ENCODE measurements at places on chromosomes 6 and 20.

DNA sequence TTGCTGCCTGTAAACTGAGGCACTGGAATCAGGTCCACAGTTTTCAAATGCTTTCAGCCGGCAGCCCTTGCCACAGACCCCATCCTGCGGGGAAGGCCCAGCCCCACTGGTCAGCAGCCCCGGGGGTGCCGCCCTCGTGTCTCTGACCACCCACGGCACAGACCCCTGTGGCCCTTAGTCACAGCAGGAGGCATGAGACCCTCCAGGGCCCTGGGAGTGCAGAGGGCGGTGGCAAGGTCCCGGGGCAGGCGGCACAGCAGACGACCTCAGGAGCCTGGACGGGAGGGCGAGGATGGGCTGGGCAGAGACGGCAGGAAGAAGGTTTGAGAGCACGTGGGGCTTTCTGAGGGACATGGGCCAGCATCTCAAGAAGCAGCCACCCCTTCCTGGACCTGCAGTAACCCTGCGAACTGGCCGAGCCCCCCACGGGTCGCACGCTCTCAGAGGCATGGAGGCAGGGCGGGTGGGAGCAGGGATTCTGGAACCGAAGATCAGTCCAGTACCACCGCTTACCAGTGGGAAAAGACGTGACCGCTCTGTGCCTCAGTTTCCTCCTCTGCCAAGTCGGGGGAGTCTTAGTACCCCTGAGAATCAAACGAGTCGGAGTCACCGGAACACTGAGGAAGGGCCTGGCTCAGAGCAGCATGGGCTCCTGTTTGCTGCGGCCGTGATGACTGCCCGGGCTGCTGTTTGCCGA lies 140.7 kb downstream of the TAF4 start:
- no peak for DNase-seq

- no peak for DNase-seq
Observed at GRCh38 chr6:22071270-22072041, 225.4 kb downstream of the PRL start.

- DNase-seq: no peak
Observed at GRCh38 chr20:16952965-16953364, 204.8 kb downstream of the OTOR start.

GRCh38 chr6:88813045-88813444 lies 150.4 kb downstream of the RNGTT start:
- no peak for DNase-seq
